ENCODE measurements at places on chromosomes 1 and 21. TPM values are rescaled to one million over a fixed set of nuclear protein-coding genes. Genes with fewer than 3 reads are reported as not detected.

Gene OLFML3
- polyA plus RNA-seq, result 72.6 TPM

Gene SAMD13
- polyA plus RNA-seq, result 0.20 TPM

Gene HSF2BP
- polyA plus RNA-seq, result 1.2 TPM

Gene WDR4
- 9.4 TPM for polyA plus RNA-seq

Gene CYP4A22
- not detected for polyA plus RNA-seq

Gene ARMH1
- polyA plus RNA-seq, result 0.71 TPM

Gene GSTM3
- polyA plus RNA-seq, result 172 TPM

Gene MORN1
- polyA plus RNA-seq, result 4.3 TPM

Gene B3GALT2
- polyA plus RNA-seq, result 1.5 TPM

Gene KIF26B
- 3.0 TPM for polyA plus RNA-seq

Gene MYOG
- not detected for polyA plus RNA-seq

Gene MTR
- polyA plus RNA-seq, result 5.3 TPM

Data from BJ (cell line).